SIG-M5 (cell line): ENCODE measurements at places on chromosomes 16 and 17.

DNA sequence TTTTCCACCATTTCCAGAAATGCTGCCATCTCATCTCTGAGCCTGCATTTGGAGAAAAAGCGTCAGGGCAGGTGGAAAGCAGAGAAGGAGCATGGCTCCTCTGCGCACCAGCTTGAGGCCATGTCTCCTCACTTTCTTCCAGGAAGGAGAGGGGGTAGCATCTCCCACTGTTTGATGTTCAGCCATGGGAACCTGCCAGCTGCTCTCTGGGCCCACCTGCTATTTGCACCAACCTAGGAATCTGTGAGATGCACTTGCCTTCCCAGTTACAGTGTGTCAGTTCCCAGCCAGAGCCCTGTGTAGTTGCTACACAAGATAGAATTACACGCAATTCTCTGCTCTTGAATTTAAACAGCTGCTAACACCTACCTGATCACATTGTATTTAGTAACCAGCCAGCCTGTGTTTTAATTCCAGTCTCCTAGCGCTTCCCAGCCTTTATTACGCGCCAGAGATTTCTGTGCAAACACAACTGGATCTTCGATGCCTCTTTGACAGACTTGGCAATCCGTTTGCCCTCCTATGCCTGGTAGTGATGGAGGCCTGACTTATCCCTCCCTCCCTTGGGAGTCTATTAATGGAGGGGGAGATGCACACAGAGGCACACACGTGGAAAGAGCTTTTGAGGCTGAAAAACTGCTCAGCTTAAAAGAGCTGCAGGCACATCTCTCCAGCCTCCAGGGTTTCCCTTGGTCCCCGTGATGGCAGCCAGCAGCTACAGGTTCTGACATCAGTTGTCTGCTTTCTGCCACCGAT is 98.1 kb upstream of the SEC14L1 start:
- DNase-seq: no peak

- no peak for DNase-seq
These were observed 15.8 kb upstream of the BRIP1 start for GRCh38 chr17:61878984-61879612.

DNA sequence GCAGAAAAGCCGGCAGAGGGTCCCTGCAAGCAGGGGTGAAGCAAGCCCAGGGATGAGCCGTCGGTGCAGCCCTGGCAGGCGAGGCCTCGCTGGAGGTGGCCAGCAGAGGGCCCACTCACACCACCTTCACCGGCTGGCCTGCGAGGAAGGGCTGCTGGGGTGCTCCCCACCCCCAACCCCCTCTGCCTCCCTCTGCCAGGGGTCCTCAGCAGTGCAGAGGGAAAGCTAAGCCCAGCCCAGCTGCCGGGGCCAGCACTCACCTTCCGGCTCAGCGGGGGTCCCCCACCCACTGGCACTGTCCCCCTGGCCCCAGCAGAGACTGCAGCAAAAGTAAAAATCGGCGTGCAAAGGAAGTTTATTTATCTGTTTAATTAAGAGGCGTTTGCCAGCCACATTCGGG is 113.4 kb downstream of the ENGASE start:
- DNase-seq: no peak

GRCh38 chr17:69654981-69655855 is 240.7 kb downstream of the MAP2K6 start:
- no peak for DNase-seq

DNA sequence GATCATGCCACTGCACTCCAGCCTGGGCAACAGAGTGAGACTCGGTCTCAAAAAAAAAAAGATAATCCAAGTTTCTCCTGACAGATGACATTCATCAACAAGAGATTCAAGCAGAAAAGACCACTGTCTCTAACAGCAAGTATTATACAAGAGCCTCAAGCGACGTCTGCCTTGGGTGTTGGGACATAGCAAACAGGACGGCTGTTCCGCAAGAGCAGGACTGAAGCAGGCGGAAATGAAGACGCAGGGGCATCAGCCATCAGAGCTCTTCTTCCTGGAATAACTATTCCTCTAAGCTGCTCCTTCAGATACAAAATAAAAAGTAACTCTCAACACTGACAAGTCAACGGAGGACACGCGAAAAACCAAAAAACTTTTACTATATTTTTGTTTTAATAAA is 54.0 kb downstream of the ANKRD11 start:
- DNase-seq: no peak

- DNase-seq: no peak
These were observed at the start of gene KIF19 for GRCh38 chr17:74325743-74326379. KIF19 (plus strand) TSS chr17:74326226; CDS start chr17:74326350, 124 bp downstream.

GRCh38 chr16:86751076-86752030 is 173.0 kb downstream of the FOXL1 start:
- no peak for DNase-seq

GRCh38 chr16:13912891-13913290 is 7.1 kb upstream of the ERCC4 start:
- no peak for DNase-seq
